ENCODE measurements at places on chromosomes 5 and 9.

DNA sequence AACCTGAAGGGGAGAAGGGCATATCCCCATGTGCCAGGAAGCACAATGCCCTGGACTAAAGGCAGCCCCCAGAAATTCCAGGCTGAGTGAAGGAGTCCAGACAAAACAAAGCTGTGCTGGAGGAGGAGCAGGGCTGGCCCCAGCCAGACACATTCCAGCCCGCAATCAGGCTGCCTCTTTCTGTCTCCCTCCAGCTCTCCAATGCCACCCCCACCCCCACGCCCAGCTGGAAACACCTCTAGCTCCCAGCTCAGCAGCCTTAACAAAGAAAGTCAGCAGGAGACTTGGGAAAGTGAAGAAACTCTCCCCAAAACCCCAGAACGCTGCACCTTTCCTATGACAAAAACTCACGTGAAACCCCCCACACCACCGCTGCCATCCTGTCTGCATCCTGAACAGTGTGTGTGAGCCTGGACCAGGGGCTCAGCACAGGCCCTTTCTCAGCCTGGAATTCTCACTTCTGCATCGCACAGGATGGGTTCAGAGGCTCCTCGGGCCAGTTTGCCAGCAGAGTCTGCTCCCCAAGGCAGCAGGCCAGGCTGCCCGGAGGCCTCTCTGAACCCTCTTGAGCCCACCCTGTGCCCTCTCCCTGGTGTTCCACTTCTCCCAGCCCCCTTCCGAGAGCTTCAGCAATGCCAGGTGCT is 96.2 kb upstream of the ICE1 start:
- DNase-seq, result no peak

- DNase-seq, result no peak
These were observed 7.9 kb downstream of the TICAM2 start for GRCh38 chr5:115594128-115595047.

DNA sequence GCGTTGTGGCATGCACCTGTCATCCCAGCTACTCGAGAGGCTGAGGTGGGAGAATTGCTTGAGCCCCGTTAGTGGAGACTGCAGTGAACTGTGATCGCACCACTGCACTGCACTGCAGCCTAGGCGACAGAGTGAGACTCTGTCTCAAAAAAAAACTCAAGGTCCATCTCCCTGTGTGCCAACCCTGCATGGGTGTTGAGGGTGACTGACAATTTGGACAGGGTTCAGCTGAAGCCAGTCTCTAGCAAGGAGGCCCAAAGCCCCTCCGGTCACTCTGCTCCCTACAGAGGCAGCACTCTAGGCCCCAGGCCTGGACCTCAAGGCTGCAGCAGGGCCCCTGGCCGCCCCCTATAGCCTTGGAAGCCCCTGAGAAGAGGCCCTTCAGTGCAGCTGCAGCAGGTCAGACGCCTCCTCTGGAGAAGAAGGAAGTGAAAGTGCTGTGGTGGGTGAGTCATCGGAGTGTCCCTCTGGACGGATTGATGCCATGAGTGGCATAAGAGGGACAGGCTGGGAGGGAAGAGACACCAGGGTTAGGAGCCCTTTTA is 39.2 kb upstream of the NEK6 start:
- DNase-seq, result no peak

- DNase-seq, result no peak
These were observed 885.9 kb downstream of the EFNA5 start for GRCh38 chr5:106784846-106785245.

DNA sequence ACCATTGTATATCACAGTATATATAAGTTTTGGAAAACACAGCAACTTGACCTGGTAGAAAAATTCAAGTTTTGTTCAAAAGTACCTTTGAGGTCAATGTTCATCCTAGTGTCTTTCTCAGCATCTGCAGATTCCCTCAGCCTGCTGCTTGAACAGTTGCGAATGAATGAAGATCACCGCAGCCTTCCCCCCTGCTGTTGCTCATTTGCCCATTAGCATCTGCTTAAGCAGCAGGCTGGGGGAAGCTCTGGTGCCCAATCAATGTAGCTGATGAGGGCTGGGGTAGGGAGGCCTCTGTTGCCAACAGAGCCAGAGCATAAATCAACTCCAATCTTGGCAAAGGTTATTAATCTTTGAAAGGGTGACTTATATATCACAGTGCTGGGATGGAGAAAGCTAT is 586.5 kb upstream of the PTPRD start:
- no peak for DNase-seq

DNA sequence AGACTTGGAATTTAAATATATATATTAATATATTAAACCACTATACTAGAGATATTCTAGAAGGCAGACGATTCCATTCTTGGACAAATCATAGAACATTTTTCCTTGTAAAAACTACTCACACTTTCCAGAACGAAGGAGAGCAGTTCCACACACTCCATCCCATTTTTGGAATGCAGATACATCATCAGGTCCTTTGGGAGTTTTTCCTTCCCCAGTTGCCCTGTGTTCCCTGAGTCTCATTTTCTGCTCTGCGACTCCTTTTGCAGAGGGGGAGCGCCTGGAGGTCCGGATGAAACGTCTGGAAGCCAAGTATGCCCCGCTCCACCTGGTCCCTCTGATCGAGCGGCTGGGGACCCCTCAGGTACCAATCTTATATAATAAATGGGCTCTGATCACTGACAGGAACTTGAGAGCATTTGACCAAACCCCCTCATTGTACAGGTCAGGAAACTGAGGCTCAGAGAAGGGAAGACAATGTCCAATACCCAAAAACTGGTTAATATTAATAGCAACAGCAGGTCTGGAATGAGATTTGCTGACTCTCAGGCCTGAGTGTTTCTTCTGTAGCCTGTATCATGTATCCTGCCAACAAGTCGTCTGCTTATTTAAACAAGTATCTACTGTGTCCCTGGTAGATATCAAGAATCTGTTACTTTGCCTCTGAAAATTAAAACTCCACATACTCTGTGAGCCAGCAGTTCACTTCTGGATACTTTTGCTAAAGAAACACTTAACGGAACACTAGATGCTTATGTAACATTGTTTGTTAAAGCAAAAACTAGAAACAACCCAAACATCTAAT is 76.8 kb upstream of the NIPAL4 start:
- no peak for DNase-seq

DNA sequence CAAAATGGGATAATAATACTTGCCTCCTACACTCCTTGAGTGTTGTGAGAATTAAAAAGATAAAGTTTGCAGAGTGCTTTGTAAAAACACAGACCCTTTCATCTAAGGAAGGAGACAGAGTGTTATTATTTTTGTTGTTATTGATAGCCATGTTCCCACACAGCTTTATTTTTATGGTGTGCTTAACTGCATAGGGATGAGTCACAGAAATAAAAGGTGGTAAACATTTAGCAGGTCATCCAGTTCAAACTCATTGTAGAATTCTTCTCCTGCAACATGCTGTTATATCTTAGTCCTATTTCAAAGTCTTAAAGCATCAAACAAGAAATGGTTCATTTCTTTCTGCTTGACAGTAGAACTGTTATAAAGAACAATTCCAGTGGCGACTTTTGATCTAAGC is 367.5 kb upstream of the ACTBL2 start:
- DNase-seq, result no peak

GRCh38 chr5:58786711-58787303 is 203.9 kb downstream of the RAB3C start:
- DNase-seq, result no peak

GRCh38 chr5:103003872-103004271 is 116.1 kb downstream of the GIN1 start:
- DNase-seq, result no peak

DNA sequence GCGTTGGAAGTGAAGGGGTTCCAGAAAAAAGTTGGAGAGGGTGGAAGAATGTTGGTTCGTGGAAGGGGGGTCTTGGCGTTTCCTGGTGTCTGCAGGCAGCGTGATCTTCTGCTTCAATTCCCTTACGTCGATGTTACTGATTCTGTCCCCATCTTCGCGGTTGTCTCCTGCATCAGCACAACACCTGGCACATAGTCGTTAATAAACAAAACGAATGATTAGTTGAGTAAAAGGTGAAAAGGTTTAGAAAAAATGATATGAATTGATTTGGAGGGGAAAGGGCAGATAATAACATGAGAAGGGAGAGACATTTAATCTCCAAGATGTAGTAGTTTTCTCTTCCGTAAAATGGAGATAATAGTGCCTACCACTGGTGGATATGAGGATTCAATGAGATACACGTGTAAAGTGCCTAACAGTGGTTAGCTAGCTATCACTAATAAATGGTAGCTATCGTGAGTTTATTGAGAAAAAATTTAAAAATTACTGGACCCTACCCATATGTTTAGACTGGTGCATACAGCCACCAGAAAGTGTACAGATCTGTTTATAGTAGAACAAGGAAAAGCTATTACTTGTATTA is 556 bp downstream of the MTREX start:
- DNase-seq, result peak; percentile 7

DNA sequence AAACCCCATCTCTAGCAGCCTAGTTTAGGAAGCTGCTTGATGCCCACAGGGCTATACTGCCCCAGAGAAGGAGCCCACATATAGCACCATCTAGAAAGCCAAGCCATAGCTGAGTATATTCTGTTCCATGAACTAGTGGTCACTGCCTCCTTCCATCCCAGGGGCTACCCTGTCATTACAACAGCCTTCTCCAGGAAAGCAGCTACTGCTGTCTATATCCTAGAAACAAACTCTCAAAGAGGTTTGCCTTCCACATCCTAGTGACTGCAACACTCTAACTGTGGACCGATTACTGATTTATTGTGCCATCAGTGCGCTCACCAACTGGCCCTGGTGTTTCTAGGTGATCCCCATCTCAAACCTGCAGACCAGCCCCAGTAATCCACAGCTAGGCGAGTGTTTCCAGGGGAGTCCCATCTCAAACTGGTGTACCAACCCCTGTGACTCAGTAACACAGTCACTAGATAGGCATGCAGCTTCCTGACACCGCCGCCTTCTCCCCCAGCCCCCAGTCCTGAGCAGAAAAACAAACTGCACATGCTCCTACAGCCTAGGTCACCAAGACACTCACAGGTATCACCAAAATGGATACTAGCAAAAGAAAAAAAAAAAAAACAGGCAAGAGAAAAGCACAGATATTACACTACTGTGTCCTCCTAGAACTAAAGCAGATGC is 14.8 kb downstream of the SPTLC1 start:
- DNase-seq, result no peak

DNA sequence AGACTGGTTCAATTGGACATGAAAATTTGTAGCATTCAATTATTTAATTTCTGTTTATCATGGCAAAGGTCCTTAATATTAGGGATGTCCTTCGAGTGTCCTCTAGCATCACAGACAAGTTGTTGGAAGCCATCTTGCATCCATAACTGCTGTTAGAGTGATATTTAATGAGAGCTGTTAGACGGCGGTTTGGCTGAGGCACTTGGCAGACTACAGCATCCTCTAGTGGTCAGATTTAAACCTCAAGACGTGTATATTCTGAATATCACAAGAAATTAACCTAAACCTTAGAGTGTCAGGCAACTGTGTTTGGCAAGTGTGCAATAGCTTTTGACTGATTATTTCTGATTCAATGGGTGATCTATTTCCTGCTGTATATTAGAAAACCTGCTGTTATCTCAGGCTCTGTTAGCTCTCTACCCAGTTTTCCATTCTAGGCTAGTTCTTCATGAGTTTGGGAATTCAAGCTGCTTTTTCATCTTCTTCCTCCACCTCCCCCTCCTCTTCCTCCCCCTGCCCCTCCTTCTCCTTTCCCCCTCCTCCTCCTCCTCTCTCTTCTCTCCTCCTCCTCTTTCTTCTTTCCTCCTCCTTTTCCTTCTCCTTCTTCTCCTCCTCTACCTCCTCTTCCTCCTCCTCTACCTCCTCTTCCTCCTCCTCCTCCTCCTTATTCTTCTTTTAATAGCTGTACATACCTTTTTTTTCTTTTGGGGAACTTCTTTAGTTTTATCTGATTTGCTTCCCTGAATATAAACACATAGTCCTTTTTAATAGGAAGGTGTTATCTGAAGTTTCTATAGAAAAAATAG is 8.6 kb downstream of the SPINK1 start:
- DNase-seq, result peak; percentile 79

DNA sequence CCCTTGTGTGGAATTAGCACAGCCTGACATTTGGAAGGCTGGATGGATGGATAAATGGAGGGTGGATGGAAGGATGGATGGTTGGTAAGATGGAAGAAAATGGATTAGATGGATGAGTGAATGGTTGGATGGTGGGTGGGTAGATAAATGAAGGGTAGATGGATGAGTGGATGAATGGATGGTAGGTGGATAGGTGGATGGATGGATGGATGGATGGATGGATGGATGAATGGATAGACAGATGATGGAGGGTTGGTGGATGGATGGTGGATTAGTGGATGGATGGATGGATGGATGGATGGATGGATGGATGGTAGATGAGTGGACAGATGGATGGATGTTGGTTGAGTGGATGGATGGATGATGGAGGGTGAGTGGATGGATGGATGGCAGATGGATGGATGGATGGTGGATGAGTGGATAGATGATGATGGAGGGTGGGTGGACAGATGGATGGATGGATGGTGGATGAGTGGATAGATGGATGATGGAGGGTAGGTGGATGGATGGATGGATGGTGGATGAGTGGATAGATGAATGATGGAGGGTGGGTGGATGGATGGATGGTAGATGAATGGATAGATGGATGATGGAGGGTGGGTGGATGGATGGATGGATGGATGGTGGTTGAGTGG is 175.6 kb upstream of the PPP1R26 start:
- DNase-seq, result no peak

- DNase-seq, result no peak
These were observed 30.6 kb downstream of the LVRN start for GRCh38 chr5:115992848-115993350.

DNA sequence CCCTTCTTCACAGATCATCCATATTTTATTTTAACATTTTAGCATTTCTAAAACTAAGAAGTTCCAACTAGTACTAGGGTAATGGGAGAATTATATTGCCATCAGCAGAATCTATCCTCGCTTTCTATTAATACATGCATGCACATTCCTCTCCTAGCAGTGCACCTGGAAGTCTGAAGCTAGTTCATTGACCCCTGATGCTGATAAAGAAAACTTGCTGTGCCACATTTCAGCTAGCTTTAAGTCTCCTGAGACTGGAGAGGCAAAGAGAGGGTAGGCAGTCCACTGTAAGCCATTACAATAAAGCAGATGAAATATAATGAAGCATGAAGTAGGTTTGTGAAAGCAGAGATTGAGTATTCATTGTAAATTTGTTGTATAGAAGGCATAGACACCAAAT is 15.8 kb downstream of the MINAR2 start:
- no peak for DNase-seq

DNA sequence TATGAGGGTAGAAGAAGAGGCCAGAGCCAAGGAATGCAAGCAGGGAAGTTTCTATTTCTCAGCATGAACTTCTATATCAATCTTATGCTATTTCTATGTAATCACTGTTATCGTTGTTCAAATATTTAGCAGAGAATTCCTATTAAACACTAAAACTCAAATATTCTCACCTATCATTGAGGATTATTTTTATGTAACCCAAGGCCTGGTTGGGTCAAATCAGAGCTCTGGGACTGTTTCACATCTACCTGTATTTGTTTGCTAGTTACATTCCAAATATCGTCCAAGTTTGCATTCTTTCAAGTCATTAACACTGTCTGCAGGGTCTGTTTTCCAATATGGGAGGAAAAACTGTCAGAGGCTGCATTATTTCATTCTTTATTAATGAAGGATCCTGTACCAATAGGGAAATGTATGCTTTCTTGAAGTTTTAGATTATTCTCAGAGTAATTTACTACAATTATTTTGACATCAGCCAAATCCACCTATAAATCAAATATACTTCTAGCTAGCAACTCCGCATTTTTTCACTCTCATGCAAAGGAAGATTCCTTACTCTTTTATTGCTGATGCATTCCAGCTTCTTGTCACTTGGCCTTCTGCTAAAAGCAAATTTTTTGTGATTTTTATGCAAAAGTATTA is 52.2 kb downstream of the LURAP1L start:
- no peak for DNase-seq
